Activated CD4-positive, alpha-beta T cell treated with anti-CD3 and anti-CD28 coated beads, Interleukin-2, amount 50 U/mL, for 24 hours (primary cell): ENCODE measurements at places on chromosomes 4 and X.

DNA sequence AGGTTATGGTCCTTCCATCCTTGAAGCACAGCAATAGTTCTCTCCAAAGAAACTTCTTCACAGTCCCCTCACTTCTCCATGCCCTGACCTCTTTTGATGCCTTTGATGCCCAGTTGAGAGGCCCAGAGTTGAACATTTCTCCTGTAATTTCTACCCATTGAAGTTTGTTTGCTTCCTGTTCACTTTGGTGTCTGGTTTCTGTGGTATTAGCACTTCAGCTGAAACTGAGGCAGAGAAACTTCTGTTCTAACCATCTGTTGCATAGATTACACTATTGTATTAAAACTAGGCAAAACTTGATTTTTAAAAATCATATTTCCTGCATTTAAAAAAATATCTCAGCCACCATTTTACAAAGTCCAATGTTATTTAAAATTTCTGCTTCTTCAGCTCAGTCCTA, 89.8 kb upstream of the ADGRG2 start:
- no peak for DNase-seq

DNA sequence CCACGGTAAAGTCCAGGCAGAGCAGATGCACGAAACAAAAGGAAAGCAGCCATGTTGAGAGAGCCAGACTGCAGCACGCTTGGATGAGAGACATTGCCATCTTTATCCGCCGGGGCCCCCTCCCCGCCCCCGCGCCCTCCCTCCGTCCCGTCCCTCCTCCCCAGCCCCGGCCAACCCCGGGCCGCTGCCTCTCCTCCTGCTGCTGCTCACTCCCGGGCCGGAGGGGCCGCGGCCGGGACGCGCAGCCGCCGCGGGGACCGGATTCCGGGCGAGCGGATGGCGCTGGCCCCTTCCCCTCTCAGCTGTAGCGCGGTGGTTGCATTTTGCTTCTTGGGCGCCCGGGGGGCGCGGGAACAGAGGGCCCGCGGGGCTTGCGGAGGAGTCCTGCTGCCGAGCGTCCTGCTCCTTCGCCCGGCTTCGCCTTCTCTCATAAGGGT, 542 bp downstream of the RNF150 start:
- DNase-seq, result no peak

DNA sequence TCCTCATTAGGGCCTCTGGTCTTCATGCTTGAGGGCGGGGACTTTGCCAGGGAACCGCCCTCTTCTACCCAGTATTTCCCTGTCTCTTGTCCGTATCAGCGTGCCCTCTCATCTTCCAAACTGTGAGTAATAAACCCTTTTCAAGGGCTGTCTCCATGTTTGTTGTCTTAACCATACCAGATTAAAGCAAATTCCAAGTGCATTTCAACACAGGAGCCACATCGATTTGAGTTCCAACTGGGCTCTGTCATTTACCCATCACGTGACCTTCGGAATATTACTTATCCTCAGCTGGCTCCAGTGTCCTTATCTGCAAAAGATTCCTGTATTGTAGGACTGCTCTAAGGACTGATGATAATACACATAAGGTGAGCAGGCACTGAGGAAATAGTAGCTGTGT, 6.4 kb upstream of the PHEX start:
- no peak for DNase-seq

- no peak for DNase-seq
Measured at GRCh38 chr4:22192084-22192511, 243.5 kb upstream of the KCNIP4 start.

DNA sequence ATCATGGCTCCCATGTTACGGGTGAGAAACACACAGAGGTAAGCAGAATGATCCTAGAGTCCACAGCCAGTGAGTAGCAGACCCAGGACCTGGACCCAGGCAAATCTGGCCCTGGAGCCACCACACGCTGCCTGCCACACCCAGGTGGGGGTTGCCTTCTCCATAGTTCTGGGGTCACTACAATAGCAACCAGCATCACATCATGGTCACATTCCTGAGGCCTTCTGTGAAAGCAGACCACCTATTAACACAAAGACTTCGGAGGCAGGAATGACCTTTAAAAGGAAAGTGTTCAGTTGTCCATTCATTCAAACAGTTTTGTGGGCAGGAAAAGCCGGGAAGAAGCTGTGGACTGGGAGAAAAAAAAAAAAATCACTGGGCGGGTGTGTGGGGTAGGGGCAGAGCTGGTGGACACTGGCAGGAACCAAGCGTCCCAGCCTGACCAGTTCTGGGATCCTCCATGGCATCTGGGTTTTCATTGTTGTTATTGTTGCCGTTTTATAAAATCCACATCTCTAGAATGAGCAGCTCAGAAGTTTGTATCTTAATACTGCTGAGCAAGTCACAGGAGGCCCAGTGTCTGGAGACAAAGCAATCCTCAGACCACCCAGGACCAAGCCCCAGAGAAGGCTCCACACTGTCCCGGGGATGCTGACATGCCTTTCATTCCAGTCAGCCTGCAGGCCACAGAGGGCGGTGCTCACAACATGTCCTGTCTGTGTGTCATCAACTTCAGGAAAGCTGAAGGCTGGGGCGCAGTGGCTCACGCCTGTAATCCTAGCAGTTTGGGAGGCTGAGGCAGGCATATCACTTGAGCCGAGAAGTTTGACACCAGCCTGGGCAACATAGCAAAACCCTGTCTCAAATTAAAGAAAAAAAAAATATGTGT, 67.0 kb downstream of the SEL1L3 start:
- DNase-seq, result no peak

- DNase-seq, result no peak
Measured at GRCh38 chrX:108223585-108223984, 132.0 kb downstream of the ATG4A start.

- no peak for DNase-seq
Measured at GRCh38 chrX:130110379-130111219, at the start of gene ELF4. Gene ELF4 (minus strand): TSS chrX:130110497. CDS start chrX:130081330, 29,167 bp downstream.

DNA sequence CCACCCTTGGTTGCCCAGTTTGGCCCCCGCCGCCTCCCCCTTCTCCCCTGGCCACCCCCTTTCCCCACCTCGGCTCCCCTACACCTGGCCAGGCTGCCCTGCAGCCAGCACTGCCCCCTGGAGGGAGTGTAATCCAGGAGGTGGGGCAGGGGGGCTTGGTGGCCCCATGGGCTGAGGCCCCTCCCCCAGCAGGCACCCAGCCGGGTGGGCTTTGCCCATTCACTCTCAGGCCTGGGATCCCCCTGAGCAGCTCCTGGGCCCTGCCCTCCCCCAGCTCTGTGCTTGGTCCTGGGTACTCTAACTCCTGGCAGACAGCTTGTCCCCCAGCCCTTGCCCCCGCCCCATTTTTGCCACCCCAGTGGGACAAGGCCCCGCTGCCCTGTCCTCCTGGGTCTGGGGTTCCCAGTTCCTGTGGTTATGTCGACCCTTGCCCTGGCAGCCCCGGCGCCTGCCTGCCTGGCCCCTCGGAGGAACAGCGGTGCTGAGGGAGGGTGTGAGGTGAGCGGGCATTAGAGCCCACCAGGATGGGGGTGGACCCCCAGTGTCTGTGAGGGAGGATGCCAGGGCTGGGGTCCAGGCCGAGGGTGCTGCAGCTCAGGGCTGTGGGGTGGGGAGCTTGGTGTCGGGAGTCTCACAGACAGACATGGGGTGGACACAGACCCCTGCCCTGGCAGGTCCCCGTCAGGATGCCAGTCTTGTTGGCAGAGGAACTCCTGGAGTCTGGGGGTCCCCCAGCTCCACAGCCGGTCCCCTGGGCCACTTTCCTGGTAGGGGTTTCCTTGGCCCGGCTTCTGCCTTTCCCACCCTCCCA, 10.2 kb downstream of the NAT8L start:
- no peak for DNase-seq

DNA sequence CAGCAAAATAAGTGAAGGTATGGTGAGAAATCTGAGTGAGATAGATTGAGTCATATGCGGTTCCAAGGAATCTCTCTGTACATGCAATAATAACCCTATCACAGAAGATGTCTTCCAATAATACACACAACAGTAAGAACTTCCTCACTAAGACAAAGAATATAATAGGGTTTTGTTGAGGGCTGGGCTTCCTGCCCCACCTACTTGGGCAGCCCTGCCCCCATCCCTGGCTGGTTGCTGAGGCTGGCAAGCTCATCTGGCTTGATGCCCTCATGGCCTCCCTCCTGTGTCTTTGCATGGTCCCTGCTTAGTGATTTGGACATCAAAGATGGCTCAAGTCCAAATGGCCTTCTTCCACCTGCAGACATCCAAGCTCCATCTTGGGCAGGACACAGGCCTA, 2.7 kb downstream of the GEMIN8 start:
- no peak for DNase-seq

DNA sequence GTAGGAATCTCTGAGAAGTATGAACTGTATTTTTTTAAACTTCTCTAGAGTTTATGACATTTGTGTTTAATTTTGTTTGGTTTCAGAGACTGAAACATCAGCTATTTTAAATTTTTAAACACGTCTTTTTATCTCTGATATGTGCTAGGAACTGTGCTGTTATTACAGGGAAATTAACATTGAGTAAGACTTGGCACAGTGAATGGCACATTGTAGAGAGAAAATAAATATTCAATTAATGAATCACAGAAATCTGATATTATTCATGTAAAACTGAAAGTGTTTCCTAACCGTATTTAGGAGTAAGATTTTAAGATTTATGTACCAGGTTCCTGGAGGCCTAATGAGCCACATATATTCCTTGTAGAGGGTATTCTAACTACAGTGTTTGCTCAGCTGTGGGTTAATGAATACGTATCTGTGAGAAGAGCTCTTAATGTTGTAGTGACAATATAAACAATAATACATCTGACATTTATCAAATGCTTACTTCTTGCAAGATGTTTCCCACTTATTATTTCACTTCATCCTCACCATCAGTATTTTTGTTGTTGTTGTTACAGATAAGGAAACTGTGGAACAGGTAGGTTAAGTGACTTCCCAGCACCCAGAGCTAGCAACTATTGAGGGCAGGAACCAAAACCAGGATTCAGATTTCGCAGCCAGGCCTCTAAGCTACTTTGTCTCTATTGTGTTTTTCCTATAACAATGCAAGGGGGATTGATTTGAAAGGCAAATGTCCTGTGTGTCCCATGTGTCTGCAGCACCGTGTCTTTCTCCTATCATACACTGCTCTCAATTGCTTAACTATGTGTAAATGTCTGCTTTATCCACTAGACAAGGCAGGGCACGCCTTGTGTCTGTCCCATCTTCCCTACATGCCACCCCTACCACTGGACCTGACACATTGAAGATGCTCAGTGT, 121.1 kb upstream of the FAM9C start:
- no peak for DNase-seq

DNA sequence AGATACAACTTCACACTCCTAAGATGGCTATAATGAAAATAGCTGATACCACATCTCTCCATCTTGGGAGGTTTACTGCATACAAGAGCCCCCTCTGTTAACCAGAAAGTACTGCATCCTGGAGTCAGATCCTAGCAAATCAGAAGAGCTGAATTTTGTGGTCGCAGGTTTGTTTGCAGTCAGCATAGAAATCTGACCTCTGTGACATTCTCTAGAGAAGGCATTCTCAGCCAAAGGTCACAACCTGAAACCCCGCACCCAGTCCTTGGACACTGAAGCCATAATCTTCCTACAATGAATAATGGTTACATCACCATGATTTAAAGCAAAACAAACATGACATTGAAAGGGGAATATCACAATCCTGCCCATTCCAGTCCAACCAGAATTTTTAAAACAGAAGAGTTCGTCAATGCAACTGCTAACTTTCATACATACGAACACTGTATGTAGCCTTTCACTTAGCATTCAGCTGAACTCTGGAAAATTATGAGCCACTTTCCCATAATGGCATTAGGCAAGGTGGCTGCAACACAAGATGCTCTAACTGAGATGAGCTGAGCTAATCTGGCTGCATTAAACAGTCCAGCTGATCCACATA, 17.6 kb downstream of the HS6ST2 start:
- DNase-seq, result no peak

- DNase-seq, result no peak
Measured at GRCh38 chr4:87863486-87863885, 30.7 kb downstream of the MEPE start.

- DNase-seq, result no peak
Measured at GRCh38 chrX:72461766-72462165, 110.9 kb downstream of the HDAC8 start.

GRCh38 chrX:68146054-68146453, 287.2 kb downstream of the OPHN1 start:
- no peak for DNase-seq

GRCh38 chr4:89759426-89759825, 77.5 kb downstream of the SNCA start:
- no peak for DNase-seq
